ENCODE measurements at places on chromosomes 2 and 18.

GRCh38 chr2:72051204-72051603, 96.5 kb downstream of the CYP26B1 start:
- DNase-seq, result no peak

DNA sequence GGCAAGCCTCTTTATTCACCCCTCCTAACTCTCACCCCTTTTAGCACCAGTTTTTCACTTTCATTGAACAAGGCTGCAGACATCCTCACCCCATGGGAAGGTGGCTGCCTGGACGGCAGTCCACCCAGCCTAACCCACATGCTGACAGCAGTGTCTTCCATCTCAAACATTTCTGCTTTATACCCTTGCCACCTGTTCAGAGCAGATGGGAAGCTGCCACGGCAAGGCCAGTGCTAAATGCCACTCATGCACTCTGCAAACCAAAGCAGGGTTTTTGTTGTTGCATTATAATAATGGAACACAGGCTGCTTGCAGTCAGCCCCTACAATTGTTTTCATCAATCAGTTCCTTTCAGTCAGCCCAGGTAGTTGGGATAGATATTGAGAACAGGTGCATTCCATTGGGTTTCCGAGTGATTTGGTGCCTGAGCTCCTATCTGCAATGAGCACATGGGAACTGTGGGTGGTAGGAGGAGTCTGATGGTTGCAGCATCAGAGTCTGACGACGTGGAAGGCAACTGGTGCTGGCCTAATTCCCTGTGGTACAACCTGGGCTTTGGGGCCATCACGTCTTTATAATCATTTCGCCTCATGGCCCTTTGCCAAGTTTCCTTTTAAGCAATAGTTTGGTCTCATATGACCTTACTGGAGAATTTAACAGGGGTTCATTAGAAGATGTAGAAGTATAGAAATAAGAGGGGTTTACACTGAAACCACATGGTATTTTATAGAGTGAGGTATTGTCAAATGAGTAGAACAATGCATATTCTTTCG, 252.5 kb upstream of the SP5 start:
- no peak for DNase-seq

- DNase-seq, result peak; percentile 83
These were observed 13.3 kb downstream of the CHPF start for GRCh38 chr2:219530048-219530963.

GRCh38 chr18:54052259-54052658, 172.2 kb downstream of the MBD2 start:
- DNase-seq, result no peak

GRCh38 chr18:58590839-58591238, 38.1 kb downstream of the ALPK2 start:
- DNase-seq, result no peak

- peak; percentile 85 for DNase-seq
These were observed 7.7 kb downstream of the APLF start for GRCh38 chr2:68475110-68475509.

- DNase-seq, result no peak
These were observed 93.9 kb downstream of the MGAT5 start for GRCh38 chr2:134347756-134348155.

DNA sequence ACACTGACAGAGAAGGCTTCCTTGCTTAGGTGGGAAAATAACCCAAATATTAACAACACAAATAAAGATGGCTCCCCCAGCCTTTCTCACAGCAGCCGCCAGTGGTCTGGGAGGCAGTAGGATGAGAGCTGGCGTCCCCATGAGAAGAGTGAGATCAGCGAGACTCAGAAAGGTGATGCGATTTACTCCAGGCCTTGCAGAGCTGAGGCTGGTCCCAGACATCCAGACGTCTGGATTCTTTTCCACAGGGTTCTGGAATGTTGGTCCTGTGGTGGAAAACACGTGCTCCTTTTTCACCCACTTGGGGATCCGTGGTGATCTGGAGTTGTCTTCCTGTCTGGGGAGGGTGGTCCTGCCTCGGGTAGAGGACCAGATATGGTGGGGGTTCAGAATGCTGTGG, 190.6 kb downstream of the CTIF start:
- no peak for DNase-seq

GRCh38 chr2:61632276-61633169, 94.4 kb upstream of the XPO1 start:
- DNase-seq, result peak; percentile 4

DNA sequence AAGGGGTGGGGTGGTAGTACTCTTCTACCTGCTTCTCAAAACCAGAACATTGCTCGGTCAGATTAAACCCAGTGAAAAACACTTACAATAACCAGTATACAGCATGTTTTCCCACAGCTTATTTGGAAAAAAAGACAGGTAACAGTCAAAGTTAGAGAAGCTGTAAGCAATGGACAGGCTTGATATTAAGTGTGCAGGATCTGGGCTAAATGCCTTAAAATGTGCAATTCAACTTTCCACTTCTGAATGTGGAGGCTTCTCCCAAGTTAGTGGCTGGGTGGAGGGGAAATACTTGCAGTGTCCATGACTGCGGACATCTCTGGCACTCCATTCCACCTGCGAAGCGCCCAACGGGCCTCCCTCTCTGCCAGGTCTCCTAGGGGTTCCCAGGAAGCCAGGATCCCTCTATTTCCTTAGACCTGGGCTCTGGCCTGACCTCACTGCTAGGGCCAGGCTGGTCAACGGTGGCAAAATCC, 5.3 kb downstream of the ZEB2 start:
- DNase-seq, result no peak

DNA sequence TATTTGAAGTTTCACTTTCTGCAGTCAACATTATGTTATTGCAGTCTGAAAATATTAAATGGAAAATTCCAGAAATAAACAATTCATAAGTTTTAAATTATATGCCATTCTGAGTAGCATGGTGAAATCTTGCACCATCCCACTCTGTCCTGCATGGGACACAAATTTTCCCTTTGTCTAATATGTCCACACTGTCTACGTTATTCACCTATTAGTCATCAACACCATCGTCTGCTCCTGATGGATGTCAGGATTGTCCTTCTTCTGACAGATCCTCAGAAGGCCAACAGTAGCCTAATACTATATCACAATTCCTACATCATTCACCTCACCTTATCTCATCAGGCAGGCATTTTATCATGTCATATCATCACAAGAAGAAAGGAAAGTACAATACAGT, 163.1 kb downstream of the TXNL1 start:
- peak; percentile 19 for DNase-seq

DNA sequence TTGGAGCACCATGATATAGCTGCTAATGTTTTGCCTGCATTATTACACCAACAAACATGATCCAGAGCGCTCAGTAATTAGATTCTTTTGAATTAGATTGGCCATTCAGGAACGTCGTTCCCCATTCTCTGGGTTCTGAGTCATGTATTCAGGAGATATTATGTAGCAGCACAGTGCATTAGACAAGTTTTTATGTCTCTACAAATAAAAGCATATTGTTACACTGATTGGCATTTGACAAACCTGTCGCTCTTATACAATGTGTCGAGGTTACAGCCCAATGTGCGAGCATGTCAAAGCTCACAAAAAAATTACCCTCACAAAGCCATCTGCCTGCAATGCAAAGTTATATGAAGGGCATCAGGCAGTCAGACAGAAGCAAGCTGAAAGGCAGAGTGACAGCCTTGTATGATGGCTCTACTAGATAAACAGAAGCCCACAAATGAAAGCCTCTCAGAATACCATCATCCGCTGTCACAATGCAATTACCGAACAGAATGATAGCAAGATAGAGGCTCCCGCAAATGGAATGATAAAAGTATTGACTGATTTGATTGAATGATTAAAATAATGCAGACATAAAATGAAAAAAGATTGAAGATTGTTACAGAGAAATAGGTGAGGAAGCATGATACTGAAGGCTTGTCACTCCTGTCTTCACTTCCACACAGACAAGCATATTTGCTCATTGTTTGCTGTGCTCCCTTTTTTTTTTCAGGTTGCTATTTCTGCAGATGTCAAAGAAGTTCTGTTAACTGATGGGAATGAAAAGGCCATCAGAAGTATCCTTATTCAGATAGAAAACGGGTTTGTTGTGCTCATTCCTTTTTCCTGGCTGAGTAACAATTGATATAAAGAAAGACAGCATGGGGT, 234.6 kb upstream of the SIX3 start:
- no peak for DNase-seq

- DNase-seq, result peak; percentile 27
These were observed 356.0 kb upstream of the GALNT5 start for GRCh38 chr2:156901373-156902031.

- DNase-seq, result no peak
These were observed 38.9 kb upstream of the SERPINE2 start for GRCh38 chr2:224077773-224078507.

- no peak for DNase-seq
These were observed 1138.2 kb upstream of the TMEFF2 start for GRCh38 chr2:193332941-193333340.

- no peak for DNase-seq
These were observed 33.5 kb downstream of the GRHL1 start for GRCh38 chr2:9984871-9985480.

GRCh38 chr18:79389689-79390088, 6.0 kb upstream of the NFATC1 start:
- no peak for DNase-seq

DNA sequence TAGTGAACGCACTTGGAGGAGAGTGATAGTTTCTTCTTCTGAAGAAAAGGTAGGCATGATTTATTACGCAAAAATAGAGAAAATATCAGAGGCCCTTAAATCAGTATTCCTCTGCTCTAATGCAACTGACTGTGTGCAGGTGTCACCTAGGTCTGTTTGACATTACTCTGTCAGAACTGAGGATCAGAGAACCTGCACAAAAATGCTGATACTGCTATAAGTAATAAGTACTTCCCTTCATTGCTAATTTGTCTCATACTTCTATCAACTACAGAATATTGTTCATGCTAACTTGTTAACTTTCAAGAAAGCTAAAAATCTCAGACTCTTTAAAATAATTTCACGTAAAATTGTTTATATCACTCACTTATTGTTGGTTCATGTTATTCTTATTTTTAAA, 358.5 kb downstream of the ZNF804A start:
- no peak for DNase-seq

DNA sequence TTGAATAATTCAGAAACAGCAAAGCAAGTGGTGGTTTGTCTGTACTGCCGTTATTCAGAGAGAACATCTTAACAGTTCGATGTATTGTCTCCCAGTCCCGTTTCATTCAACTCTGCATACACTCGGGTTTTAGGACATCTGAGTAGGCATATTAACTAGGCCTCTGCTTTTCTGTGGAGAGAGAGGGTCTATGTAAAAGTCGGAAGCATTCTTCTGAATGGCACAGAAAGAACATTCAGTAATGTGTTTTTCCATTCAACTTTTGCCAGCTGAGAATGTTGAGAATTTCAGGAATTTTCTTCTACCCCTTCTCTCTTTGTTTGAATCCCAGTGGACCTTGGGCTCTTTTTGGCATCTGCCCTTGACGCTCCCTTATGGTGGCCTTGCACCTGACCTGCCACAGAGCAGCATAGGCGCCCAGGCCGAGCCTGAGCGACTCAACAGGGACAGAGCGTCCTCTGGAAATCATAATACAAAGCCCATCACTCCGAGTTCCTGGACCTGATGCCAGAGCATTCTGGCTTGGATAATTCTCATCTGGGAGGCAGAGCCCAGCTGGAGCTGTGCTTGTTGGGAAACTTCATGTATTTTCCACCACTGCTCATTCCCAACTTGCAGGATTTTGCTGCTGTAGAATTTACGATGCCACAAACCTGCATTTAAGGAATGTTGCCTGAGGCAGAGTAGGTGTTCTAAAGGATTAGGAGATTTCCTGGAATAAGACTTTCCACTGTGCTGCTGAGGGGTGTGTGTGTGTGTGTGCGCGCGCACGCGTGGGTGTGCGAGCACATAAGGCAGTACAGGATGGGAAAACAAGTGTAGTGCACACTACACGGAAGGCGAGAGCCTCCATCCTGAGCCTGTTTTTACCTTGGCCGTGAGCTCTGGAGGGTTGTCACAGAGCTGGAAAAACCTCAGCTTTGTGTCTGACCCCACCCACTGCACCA, 77.2 kb upstream of the TXNDC2 start:
- peak; percentile 45 for DNase-seq

GRCh38 chr18:36352384-36352783, 54.9 kb downstream of the FHOD3 start:
- peak; percentile 87 for DNase-seq

- DNase-seq, result peak; percentile 54
These were observed 58.9 kb upstream of the FAM136A start for GRCh38 chr2:70360661-70361270.

DNA sequence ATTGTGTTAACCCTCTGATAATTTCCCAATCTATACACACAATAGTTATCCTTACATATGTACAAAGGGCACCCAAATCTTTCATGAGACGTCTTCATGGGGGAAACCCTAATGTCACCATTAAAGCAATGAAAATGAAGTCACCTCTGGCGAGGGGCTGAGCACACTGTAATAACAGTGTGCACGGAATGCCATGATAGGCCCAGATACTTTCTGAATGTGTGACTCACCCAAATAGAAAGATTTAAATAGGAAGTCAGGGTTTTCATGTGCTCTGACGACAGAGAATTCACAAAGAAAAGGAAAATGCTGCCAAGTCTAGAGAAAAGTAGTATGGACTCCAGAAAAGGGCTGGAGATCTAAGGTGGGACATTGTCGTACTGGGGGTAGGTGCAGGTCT, 128.3 kb downstream of the SATB2 start:
- DNase-seq, result no peak

DNA sequence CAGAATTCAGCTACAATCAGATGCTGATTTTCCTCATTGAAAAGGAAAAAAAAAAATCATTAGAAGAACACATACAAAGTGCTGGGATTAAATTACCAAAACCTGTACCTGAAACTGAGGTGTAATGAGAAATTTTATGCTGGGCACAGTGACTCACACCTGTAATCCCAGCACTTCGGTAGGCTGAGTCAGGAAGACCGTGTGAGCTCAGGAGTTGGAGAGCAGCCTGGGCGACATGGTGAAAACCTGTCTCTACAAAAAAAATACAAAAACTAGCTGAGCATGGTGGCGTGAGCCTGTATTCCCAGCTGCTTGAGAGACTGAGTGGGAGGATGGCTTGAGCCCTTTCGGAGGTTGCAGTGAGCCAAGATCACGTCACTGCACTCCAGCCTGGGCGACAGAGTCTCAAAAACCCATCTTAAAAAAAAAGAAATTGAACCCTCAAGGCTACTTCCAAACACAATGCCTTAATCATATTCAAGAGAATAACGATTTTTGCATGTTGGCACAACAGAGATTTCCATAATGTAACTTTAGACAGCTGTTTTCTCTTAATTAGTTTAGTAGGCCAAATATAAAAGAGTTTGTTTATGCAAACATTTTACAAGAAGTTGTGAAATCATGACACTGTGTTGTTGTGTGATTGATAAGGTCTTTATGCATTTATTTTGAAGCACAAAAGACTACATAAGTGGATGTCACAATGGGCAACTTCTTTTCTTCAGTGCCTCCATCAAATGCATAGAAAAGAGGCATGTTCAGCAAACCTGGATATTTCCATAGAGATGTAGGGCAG, 63.9 kb downstream of the FAM161A start:
- peak; percentile 89 for DNase-seq

- DNase-seq, result peak; percentile 13
These were observed 818.9 kb upstream of the ACVR2A start for GRCh38 chr2:147025646-147026585.

GRCh38 chr2:34670482-34670881, 1071.4 kb upstream of the FAM98A start:
- no peak for DNase-seq

Measured in epithelial cell of esophagus (primary cell).